ENCODE measurements at places on chromosomes 12 and 14.

DNA sequence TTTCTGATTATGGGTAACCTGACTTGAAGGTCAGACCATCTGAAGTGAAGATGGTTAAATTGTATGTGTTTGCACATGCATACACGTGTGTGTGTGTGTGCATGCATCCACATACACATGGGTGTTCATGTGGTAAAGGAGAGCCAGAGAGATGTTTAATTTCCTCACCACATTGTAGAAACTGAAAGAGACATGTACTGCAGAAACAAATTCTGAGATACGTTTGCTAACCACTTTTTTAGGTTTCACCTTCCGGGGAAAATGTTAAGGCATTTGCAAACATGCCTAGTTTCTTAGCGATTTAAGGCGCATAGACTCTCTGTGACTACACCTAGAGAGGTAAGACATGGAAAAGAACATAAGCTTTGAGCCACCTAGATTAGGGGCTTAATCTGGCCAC is 362.9 kb downstream of the RAD51B start:
- no peak for DNase-seq

GRCh38 chr12:16612647-16613046 is 6.7 kb upstream of the LMO3 start:
- DNase-seq: no peak

- DNase-seq: no peak
Observed at GRCh38 chr12:67237231-67237630, 31.9 kb upstream of the CAND1 start.

- no peak for DNase-seq
Observed at GRCh38 chr12:58067610-58068387, 126.4 kb downstream of the ATP23 start.

GRCh38 chr12:66331814-66332213 is 29.5 kb downstream of the HELB start:
- DNase-seq: no peak

- no peak for DNase-seq
Observed at GRCh38 chr14:51805541-51805940, 54.9 kb upstream of the GNG2 start.

- no peak for DNase-seq
Observed at GRCh38 chr14:50210074-50210473, 21.3 kb downstream of the SOS2 start.

GRCh38 chr14:71363946-71364925 is 457.0 kb downstream of the PCNX1 start:
- DNase-seq: no peak

- no peak for DNase-seq
Observed at GRCh38 chr14:95250140-95250769, 69.5 kb downstream of the CLMN start.

Data from thoracic aorta (tissue), 2 donors.